Ovary (tissue), 10 donors: ENCODE measurements at places on chromosomes 12 and 14. TPM values are rescaled to one million over a fixed set of nuclear protein-coding genes. Genes with fewer than 3 reads are reported as not detected.

DNA sequence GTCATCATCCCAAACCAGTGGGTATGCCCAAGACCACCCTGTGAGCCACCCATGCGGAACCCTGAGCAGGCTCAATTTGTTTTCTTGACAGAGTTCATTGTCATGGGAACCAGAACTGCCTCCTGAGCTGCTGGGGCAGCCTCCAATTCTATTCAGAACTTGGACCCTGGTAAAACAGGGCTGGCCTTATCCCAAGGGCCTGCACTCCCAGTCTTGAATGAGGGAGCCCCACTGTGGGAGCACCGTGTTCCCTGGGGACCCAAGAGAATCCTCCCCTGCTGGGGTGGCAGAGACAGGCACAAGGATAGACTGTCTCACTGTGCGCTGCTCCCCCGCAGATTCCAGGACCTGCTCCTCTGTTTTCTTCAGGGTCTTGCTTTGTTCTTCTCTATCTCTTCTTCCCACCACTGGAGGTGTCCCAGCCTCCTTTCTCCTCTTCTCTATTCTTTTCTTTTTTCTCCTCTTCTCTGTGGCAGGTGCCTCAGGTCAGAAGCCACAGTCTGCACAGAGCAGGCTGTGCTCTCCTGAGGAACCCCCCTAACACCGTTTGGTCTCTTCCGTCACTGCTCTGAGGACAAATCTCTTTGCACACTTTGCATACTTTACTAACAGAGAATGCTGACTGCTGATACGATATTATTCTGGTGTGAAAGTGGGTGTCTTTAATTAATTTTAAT lies 31.2 kb upstream of the CHPT1 start:
- no peaks in the 10 kb centered on the region for H3K36me3 ChIP-seq
- no peak overlapping the region for H3K4me3 ChIP-seq
- H3K27me3 ChIP-seq = no peaks in the 10 kb centered on the region
- no peak for DNase-seq
- H3K4me1 ChIP-seq = no peaks in the 10 kb centered on the region

Gene TCL1A
- not detected for total RNA-seq

Gene BICDL1
- 1.1 TPM for total RNA-seq

Gene MAP3K9
- 1.8 TPM for total RNA-seq

DNA sequence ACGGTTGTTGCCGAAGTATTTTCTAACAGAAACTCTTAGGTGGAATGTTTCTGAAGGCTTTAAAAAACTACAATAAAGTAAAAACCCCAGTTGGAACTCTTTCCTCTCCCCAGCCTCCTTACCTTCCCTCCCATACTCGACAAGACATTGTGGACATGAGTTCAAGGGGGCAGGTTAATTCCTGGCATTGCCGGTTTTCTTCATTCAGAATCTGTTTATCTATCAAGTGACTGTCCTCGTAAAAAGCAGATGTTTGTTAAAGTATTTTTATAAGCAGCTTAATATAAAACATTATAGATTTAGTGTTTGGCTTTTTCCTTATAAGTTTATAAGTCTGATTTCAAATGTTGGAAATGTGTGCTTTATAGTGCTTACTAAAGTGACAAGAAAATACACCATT lies 30.7 kb downstream of the PARP11 start:
- H3K36me3 ChIP-seq = no peaks in the 10 kb centered on the region
- no peak for DNase-seq
- no peak overlapping the region for H3K4me3 ChIP-seq
- no peaks in the 10 kb centered on the region for H3K4me1 ChIP-seq
- no peaks in the 10 kb centered on the region for H3K27me3 ChIP-seq
- no peak overlapping the region for H3K27ac ChIP-seq
